Glutamatergic neuron (in vitro differentiated cells): ENCODE measurements at places on chromosomes 7 and 10. TPM values are rescaled to one million over a fixed set of nuclear protein-coding genes. Genes with fewer than 3 reads are reported as not detected.
A peak's percentile ranks its signal among the peaks of the same experiment; 100 is the strongest.

GRCh38 chr7:27921081-27921836, 181.3 kb downstream of the TAX1BP1 start:
- DNase-seq = no peak
- no peaks in the 10 kb centered on the region for H3K36me3 ChIP-seq
- H3K4me1 ChIP-seq = peaks cover 15% of the 10 kb centered on the region
- no peaks in the 10 kb centered on the region for H3K27me3 ChIP-seq

- H3K27ac ChIP-seq = no peak overlapping the region
- no peaks in the 10 kb centered on the region for H3K4me1 ChIP-seq
- H3K27me3 ChIP-seq = peaks cover 2% of the 10 kb centered on the region
- H3K36me3 ChIP-seq = no peaks in the 10 kb centered on the region
Measured at GRCh38 chr10:37701781-37702493, 155.5 kb downstream of the ZNF248 start.

- DNase-seq = no peak
- H3K27ac ChIP-seq = peak overlapping the region; percentile 77
- peaks cover 25% of the 10 kb centered on the region for H3K27me3 ChIP-seq
- H3K4me3 ChIP-seq = peak overlapping the region; percentile 91
Measured at GRCh38 chr7:5421714-5422395, 1.8 kb downstream of the TNRC18 start.

DNA sequence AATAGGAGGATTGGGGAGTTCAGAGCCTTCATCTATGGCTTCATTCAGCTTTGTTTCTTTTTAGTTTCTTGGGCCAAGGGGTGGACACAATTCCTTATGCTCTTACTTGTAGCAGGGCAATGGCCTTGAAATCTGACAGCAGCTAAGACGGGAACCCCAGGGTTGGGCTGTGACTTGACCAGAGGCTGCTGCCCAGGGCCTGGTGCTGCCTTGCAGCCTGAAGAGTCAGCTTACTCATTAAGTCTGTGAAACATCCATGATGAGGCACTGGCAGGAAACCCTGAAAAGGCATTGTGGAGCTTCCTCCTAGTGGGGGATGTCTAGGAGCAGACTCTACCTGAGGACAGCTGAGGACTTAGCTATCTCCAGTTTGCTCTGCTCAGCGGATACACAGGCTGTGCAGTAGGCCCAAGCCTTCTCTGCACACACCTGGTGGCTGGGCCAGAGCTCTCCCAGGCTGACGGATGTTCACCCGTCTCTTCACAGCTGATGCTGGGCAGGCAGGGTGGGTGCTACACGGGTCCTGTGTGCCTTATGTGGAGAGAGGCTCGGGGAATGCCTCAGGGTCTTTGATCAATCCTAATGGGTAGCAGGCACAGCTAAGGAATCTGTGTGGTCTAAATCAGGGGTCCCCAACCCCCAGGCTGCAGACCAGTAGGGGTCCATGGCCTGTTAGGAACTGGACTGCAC, 17.8 kb downstream of the CXCL12 start:
- peaks cover 5% of the 10 kb centered on the region for H3K27me3 ChIP-seq
- no peak overlapping the region for H3K27ac ChIP-seq
- H3K4me3 ChIP-seq = no peak overlapping the region
- no peak for DNase-seq
- H3K36me3 ChIP-seq = peaks cover 5% of the 10 kb centered on the region

GRCh38 chr10:119333146-119333792, 125.9 kb downstream of the GRK5 start:
- peak overlapping the region; percentile 56 for H3K27ac ChIP-seq
- peak overlapping the region; percentile 35 for H3K4me3 ChIP-seq
- H3K36me3 ChIP-seq = no peaks in the 10 kb centered on the region
- DNase-seq = no peak

DNA sequence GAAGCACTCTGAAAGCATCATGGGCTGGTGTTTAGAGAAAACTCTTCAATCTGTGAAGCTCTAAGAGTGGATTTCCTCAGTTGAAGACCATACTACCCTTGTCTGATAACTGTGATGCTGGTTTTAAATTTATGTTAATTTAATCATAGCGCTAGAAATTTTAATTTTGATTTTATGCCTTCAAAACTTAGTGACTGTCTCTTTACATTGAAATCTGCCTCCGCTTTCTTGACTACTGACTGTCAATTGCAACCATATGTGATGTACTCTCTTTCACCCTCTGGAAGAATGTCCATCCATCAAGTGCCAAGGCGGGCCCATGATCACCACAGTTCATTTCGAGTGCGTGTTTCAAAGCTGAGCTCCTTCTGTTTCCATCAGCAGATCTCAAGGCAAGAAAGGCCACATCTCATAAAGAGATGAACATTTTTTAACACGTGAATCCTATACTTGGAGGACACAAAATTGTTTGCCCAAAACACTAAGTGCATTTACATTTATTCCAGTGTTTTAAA, 147.1 kb downstream of the ITGA8 start:
- H3K4me3 ChIP-seq = no peak overlapping the region
- no peaks in the 10 kb centered on the region for H3K36me3 ChIP-seq
- no peak overlapping the region for H3K27ac ChIP-seq
- H3K4me1 ChIP-seq = no peaks in the 10 kb centered on the region
- no peaks in the 10 kb centered on the region for H3K27me3 ChIP-seq

GRCh38 chr7:127760436-127761031, 108.5 kb downstream of the SND1 start:
- H3K27me3 ChIP-seq = no peaks in the 10 kb centered on the region
- no peak overlapping the region for H3K4me3 ChIP-seq
- DNase-seq = no peak

- H3K4me3 ChIP-seq = no peak overlapping the region
- peaks cover 17% of the 10 kb centered on the region for H3K4me1 ChIP-seq
- H3K27me3 ChIP-seq = no peaks in the 10 kb centered on the region
Measured at GRCh38 chr7:125254566-125254965, 324.9 kb upstream of the POT1 start.

GRCh38 chr7:121954803-121955202, 81.8 kb downstream of the PTPRZ1 start:
- no peaks in the 10 kb centered on the region for H3K4me1 ChIP-seq
- H3K27ac ChIP-seq = no peak overlapping the region
- H3K27me3 ChIP-seq = peaks cover 2% of the 10 kb centered on the region
- no peak overlapping the region for H3K4me3 ChIP-seq

GRCh38 chr10:75499556-75500160, 68.2 kb downstream of the LRMDA start:
- DNase-seq = no peak
- no peak overlapping the region for H3K4me3 ChIP-seq
- H3K4me1 ChIP-seq = no peaks in the 10 kb centered on the region
- H3K27me3 ChIP-seq = no peaks in the 10 kb centered on the region
- no peak overlapping the region for H3K27ac ChIP-seq

- no peaks in the 10 kb centered on the region for H3K27me3 ChIP-seq
- H3K36me3 ChIP-seq = no peaks in the 10 kb centered on the region
- no peaks in the 10 kb centered on the region for H3K4me1 ChIP-seq
- H3K27ac ChIP-seq = no peak overlapping the region
Measured at GRCh38 chr10:7756360-7756992, 31.3 kb downstream of the KIN start.

- no peaks in the 10 kb centered on the region for H3K4me1 ChIP-seq
- H3K36me3 ChIP-seq = no peaks in the 10 kb centered on the region
- DNase-seq = no peak
- no peak overlapping the region for H3K27ac ChIP-seq
- no peak overlapping the region for H3K4me3 ChIP-seq
Measured at GRCh38 chr7:65746398-65746669, 126.5 kb upstream of the VKORC1L1 start.

GRCh38 chr7:48515171-48515570, 343.9 kb downstream of the ABCA13 start:
- no peak for DNase-seq
- peaks cover 2% of the 10 kb centered on the region for H3K4me1 ChIP-seq
- no peak overlapping the region for H3K27ac ChIP-seq
- H3K36me3 ChIP-seq = no peaks in the 10 kb centered on the region
- H3K4me3 ChIP-seq = no peak overlapping the region
- no peaks in the 10 kb centered on the region for H3K27me3 ChIP-seq

GRCh38 chr10:122558452-122558851, 2.1 kb upstream of the DMBT1 start:
- H3K36me3 ChIP-seq = peaks cover 7% of the 10 kb centered on the region
- DNase-seq = no peak
- H3K27ac ChIP-seq = no peak overlapping the region

DNA sequence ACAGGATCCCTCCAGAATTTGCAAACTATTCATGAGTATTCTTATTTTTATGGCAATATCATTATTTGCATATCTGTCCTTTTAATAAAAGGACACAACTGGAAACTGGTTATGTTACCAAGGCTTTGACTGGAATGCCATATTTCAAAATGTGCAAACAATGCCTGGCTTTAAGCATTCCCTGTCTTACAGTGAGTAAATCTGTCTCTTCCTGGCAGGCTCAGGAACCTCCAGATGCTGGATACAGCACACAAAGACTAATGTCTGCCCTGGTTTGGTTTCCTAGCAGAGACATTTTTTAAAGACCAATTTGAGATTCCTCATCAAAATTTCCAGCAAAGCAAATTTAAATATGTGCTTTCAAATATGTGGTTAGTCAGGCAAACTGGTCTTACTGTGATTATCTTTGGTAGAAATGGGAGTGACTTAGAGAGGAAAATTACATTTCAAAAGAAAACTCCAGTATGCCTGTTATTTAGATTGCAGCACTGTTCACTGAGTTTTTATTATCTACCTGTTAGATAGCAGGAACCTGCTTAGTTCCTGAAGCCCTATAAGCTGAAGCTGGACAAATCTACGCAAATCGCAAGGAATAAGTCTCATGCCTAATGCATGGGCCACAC, 31.3 kb downstream of the RNF216 start:
- H3K4me1 ChIP-seq = no peaks in the 10 kb centered on the region
- peaks cover 3% of the 10 kb centered on the region for H3K36me3 ChIP-seq
- no peak overlapping the region for H3K27ac ChIP-seq
- no peak for DNase-seq

DNA sequence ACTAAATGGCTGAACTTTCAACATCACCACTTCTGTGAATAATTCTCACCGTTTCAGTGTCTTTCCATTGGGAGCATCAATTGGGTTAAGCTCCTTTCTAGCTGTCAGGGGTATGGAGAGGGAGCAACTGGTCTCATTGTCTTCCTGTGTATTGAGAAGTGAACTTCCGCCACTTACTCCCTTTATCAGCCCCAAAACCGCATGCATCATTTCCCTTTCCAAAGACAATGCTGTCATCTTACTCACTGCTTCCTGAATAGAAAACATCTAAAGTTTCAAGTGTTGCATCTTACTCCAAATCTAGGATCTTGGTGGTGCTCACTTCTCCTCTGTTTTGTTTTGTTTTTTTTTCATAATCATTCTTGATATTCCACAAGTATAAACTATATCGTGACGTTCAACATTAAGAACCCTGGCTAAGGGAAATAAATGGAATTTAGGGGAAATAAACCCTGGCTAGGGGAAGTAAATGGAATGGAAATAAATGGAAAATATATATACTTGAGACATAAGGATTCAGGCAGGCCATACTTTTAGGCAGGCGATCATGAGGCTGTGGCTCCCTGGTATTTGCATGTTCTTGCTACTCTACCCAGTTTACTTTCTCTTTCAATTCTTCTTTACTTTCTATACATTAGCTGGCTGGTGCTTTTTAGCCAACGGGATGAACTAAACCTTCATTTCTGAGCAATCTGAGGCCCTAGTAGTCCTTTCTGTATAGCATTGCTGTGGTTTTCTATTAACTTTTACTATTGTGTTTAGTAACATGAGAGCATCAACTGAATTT, 371.9 kb downstream of the BMPER start:
- H3K4me3 ChIP-seq = no peak overlapping the region
- no peak for DNase-seq
- no peaks in the 10 kb centered on the region for H3K27me3 ChIP-seq
- no peaks in the 10 kb centered on the region for H3K36me3 ChIP-seq

- H3K27ac ChIP-seq = no peak overlapping the region
- H3K4me1 ChIP-seq = no peaks in the 10 kb centered on the region
- no peak for DNase-seq
Measured at GRCh38 chr7:108643136-108643535, 73.5 kb downstream of the DNAJB9 start.

GRCh38 chr7:76364198-76364584, 5.4 kb upstream of the YWHAG start:
- H3K27ac ChIP-seq = peak overlapping the region; percentile 74
- no peak overlapping the region for H3K4me3 ChIP-seq
- no peaks in the 10 kb centered on the region for H3K36me3 ChIP-seq
- peaks cover 12% of the 10 kb centered on the region for H3K27me3 ChIP-seq
- H3K4me1 ChIP-seq = peaks cover 17% of the 10 kb centered on the region
- DNase-seq = no peak

DNA sequence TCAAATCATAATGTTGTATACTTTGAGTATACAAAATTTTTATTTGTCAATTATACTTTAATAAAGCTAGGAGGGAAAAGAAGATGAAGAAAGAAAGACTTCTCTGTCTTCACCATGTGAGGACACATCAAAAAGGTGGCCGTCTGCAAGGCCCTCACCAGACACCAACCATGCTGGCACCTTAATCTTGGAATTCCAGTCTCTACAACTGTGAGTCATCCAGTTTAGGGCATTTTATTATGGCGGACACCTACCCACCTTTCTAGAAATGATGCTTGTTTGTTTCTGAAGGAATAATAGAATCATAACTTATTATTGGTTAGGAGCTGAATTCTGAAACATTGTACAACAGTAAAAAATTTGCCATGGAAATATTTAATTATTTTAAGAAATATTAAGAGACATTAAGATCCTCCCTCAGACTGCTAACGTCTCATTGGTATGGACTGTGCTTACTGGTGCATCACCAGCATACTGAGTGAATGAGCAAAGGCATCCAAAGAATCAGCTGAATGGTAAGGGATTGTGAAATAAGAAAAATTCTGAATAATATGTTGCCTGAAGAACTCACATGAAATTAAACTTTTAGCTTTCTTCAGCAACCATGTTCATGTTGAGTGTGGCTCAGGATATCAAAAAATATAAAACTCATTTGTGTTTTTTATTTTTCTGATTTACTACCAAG, 536.6 kb downstream of the HTR7 start:
- no peak overlapping the region for H3K4me3 ChIP-seq
- no peak for DNase-seq
- no peaks in the 10 kb centered on the region for H3K36me3 ChIP-seq
- H3K27me3 ChIP-seq = peaks cover 2% of the 10 kb centered on the region
- H3K4me1 ChIP-seq = peaks cover 43% of the 10 kb centered on the region
- no peak overlapping the region for H3K27ac ChIP-seq

GRCh38 chr10:100009283-100009792, 409 bp downstream of the DNMBP start:
- H3K4me3 ChIP-seq = peak overlapping the region; percentile 90
- peaks cover 4% of the 10 kb centered on the region for H3K36me3 ChIP-seq
- H3K4me1 ChIP-seq = peaks cover 7% of the 10 kb centered on the region
- peaks cover 4% of the 10 kb centered on the region for H3K27me3 ChIP-seq
- peak; percentile 23 for DNase-seq

- no peaks in the 10 kb centered on the region for H3K36me3 ChIP-seq
- H3K27ac ChIP-seq = no peak overlapping the region
- H3K4me1 ChIP-seq = peaks cover 8% of the 10 kb centered on the region
- no peak for DNase-seq
- H3K4me3 ChIP-seq = no peak overlapping the region
Measured at GRCh38 chr7:25963733-25964132, 188.3 kb upstream of the NFE2L3 start.

The AOAH gene
- total RNA-seq = not detected

The TMEM273 gene
- total RNA-seq = 0.39 TPM

The CLDN4 gene
- 0.54 TPM for total RNA-seq

The PAPOLB gene
- 1.2 TPM for total RNA-seq

The ANKRD61 gene
- not detected for total RNA-seq

The CDK5 gene
- 52.9 TPM for total RNA-seq

The HMX3 gene
- not detected for total RNA-seq

The POLR3A gene
- total RNA-seq = 41.0 TPM
